ENCODE measurements at places on chromosomes 5 and 9. TPM values are rescaled to one million over a fixed set of nuclear protein-coding genes. Genes with fewer than 3 reads are reported as not detected.

DNA sequence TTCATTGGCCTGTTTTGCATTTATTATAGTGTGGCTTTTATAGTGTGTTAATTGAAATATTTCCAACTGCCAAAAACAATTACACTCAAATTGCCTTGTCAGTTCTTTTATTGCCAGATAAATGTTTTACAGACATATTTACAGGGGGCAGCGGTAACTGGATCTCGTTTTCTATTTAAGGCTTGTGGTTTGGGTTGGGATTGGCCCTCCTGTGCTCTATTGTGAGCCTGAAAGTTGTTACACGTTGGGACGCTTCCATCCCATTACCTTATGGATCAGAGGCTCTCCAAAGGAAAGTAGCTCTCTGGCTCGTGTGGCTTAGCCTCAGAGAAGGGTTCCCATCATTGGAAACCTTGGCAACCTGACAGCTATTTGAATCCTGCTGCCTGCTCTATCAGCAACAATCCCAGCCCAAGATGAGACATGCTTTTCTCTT, 20.8 kb downstream of the DNAI1 start:
- H3K27me3 ChIP-seq: peaks cover 4% of the 10 kb centered on the region
- no peaks in the 10 kb centered on the region for H3K4me1 ChIP-seq

- H3K27me3 ChIP-seq: peaks cover 5% of the 10 kb centered on the region
- H3K27ac ChIP-seq: no peak overlapping the region
- no peaks in the 10 kb centered on the region for H3K36me3 ChIP-seq
- DNase-seq: no peak
- no peak overlapping the region for H3K4me3 ChIP-seq
Measured at GRCh38 chr5:39604491-39604890, 179.7 kb upstream of the DAB2 start.

GRCh38 chr5:5403741-5404140, 18.7 kb upstream of the ICE1 start:
- no peaks in the 10 kb centered on the region for H3K4me1 ChIP-seq
- DNase-seq: no peak
- no peaks in the 10 kb centered on the region for H3K27me3 ChIP-seq
- H3K27ac ChIP-seq: no peak overlapping the region
- H3K4me3 ChIP-seq: no peak overlapping the region

The SOWAHA gene
- total RNA-seq: not detected

The HRCT1 gene
- not detected for total RNA-seq

The CACNA1B gene
- 0.02 TPM for total RNA-seq

The BARHL1 gene
- total RNA-seq: not detected
